ENCODE measurements at places on chromosomes 6 and 20.

DNA sequence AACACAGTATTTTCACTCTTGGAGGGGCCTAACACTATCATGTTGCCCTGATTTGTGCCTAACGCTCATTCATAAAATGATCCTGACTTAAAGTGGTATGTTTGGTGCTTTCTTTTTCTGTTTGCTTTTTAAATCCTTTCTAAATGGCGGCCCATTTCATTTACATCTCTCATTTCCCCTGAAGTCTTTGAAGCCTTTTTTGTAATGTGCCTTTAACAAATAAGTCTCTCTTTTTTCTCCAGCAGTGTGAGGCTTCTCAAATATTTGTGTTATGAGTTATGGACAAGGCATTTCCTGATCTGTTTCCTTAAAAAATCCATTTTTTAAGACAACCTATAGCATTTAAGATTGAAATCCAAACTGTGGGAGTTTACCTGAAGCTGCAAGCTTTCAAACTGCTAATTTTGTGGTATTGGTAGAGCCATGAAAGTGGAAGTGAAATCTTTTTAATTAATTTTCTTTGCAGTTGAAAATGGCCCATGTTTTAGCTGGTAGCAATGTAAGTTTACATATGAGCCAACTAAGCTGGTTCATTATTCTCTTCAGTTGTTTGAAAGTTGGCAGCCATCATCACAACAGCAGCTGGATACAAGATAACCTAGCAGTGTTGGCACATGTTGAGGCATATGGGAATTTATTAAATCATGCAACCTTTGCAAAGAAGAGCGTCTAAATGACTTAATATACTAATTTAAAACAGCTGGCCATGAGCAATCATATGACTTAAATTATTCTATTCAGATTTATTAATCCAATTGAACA lies 469.7 kb downstream of the CDKAL1 start:
- DNase-seq = no peak

- no peak for DNase-seq
Measured at GRCh38 chr20:21801193-21801592, 95.7 kb downstream of the PAX1 start.

- no peak for DNase-seq
Measured at GRCh38 chr6:9623985-9624384, 790.9 kb downstream of the TFAP2A start.

DNA sequence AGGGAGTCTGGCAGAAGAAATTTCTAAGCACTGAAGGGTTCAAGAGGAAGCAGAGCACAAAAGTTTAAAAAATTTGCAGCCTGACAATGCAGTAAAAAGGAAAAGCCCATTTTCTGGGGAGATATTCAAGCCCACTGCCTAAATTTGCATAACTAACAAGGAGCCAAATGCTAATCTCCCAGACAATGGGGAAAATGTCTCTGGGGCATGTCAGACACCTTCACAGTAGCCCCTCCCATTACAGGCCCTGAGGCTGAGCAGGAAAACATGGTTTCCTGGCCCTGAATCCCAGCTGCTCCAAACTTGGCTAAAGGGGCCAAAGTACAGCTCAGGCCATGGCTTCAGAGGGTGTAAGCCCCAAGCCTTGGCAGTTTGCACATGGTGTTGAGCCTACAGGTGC lies 908.5 kb upstream of the MANEA start:
- no peak for DNase-seq

- DNase-seq = no peak
Measured at GRCh38 chr20:51584116-51584515, 41.6 kb upstream of the NFATC2 start.

DNA sequence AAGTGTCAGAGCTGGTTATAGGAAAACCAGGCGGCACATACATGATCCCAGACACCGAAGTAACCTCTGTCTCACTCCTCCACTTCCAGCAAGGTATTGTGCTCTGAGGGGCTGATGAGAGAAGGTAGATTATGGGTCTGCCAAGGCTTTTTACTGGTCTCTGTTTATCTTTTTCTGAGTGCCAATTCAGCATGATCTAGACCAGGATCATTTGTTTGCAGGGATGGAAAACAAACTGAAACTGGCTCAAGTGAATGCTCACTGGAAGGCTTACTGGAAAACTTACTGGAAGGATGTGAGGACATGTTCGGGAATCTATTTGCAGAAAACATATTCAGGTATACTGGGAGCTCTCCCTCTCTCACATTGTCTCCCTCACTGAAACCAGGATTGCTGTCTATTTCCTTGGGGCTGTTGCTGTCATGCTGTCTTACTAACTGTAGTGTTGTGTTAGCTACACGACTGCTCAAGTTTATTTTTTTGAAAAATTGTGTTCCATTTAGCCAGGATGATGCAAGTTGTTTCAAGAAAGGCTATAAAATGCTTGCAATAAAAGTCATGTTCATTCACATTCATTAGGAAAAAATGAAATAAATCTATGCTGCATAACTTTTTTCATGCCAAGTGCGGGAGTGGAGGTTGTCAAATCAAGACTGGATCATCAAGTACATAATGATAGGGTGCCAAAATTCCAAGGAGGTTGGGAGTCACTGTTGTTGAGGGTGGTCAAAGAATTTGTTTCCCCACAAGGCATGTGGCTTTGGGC lies 37.0 kb downstream of the KLHL31 start:
- no peak for DNase-seq

DNA sequence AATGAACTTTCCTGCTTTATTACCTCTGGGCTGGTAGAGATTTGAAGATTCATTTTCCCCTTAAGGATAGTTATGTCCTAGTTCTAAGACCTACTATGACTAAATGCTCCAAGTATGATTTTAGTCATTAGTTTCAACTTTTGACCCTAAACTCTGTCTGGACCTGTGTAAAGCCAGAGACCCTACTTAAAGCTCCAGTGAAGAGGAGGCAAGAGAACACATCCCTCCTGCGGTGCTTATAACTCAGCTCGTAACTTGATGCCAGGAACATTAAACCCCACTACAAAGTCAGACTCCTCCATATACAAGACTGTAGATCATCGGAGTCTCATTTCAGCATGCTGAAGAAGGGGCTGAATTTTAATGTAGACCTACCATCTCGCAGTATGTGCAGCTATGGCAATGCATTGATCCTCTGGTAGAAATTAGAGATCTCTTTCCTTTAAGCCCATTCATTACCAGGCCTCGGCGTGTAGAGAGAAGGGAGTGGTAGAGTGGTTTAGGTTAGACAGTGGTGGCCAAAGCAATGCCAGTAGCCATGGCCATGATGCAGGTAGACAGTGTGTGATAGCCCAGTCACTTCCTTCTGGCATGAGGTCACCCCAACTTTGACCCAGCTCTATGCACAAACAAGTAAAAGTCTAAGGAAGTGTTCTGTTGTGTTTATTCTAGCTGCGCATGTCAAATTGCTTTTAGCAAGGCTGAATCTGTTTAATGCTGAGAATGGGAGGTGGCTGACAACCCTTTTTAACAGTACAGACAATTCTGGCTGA lies 34.8 kb upstream of the MYB start:
- DNase-seq = no peak

GRCh38 chr20:10925767-10926166 lies 252.0 kb upstream of the JAG1 start:
- DNase-seq = no peak

DNA sequence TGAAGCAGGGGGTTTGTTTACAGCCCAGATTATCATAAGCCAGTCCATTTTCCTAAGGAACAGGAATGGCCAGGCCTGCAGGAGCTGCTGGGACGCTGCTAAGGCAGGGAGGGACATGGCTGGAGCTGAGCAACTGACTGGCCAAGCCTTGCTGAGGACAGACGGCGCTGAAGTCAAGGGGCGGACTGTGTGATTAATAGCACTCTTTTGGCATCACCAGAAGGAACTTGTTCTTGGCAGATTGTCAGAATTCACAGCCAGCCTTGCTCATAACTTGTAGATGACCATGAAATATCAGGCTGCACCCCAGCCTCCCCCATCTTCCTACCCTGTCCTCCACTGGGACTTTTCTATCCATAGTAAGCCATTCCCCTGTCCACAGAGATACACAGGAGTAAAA lies 218.8 kb upstream of the RNF24 start:
- DNase-seq = no peak

GRCh38 chr6:4776493-4777393 lies 539 bp downstream of the CDYL start:
- DNase-seq = peak; percentile 24

All from hypothalamus (tissue), 51 donors.